ENCODE measurements at places on chromosomes 4 and X. TPM values are rescaled to one million over a fixed set of nuclear protein-coding genes. Genes with fewer than 3 reads are reported as not detected.

The PSAPL1 gene
- not detected for total RNA-seq

The TRIM60 gene
- total RNA-seq: not detected

The STAG2 gene
- 31.1 TPM for total RNA-seq

The FAM9C gene
- total RNA-seq: 1.00 TPM

The ZRSR2 gene
- 9.3 TPM for total RNA-seq

- no peaks in the 10 kb centered on the region for H3K27me3 ChIP-seq
- no peak for DNase-seq
- peaks cover 61% of the 10 kb centered on the region for H3K36me3 ChIP-seq
- H3K4me1 ChIP-seq: no peaks in the 10 kb centered on the region
- H3K4me3 ChIP-seq: no peak overlapping the region
These were observed 48.6 kb upstream of the NAP1L5 start for GRCh38 chr4:88746206-88746605.

DNA sequence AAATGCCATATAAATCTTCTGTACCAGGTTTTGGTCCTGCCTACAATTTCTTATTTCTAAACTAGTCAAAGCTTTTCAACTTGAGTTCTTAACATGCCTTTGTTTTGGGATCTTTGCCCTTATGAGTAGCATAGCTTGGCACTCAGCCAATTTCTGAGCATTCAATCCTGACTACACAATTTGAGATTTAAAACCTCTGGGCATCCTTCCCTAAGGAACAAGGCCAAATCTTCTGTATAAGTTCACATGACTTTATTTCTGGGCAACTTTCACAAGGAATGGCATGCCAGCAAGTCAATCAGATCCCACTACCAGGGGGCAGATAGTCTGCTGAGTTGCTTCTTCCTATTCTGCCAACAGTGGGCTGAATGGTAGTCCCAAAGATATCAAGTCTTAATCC is 254.2 kb downstream of the ADAMTS3 start:
- H3K36me3 ChIP-seq: no peaks in the 10 kb centered on the region
- H3K4me1 ChIP-seq: peaks cover 42% of the 10 kb centered on the region
- H3K27ac ChIP-seq: no peak overlapping the region
- no peaks in the 10 kb centered on the region for H3K27me3 ChIP-seq

GRCh38 chr4:38315286-38315685 is 348.7 kb upstream of the KLF3 start:
- H3K4me1 ChIP-seq: peaks cover 16% of the 10 kb centered on the region
- no peaks in the 10 kb centered on the region for H3K27me3 ChIP-seq
- H3K4me3 ChIP-seq: no peak overlapping the region
- H3K27ac ChIP-seq: no peak overlapping the region

Data from heart right ventricle (tissue), 16 donors.